ENCODE measurements at places on chromosomes 2 and 18. TPM values are rescaled to one million over a fixed set of nuclear protein-coding genes. Genes with fewer than 3 reads are reported as not detected.
A peak's percentile ranks its signal among the peaks of the same experiment; 100 is the strongest.

MEIS1 gene
- not detected for total RNA-seq

GRCh38 chr18:46155641-46156051 is 51.5 kb downstream of the HAUS1 start:
- no peaks in the 10 kb centered on the region for H3K27me3 ChIP-seq
- H3K4me3 ChIP-seq, result peak overlapping the region; percentile 66
- H3K36me3 ChIP-seq, result peaks cover 44% of the 10 kb centered on the region
- peak; percentile 82 for DNase-seq
- peak overlapping the region; percentile 99 for H3K27ac ChIP-seq
- H3K4me1 ChIP-seq, result peaks cover 88% of the 10 kb centered on the region

- no peaks in the 10 kb centered on the region for H3K4me1 ChIP-seq
- no peaks in the 10 kb centered on the region for H3K27me3 ChIP-seq
- no peaks in the 10 kb centered on the region for H3K36me3 ChIP-seq
- H3K27ac ChIP-seq, result no peak overlapping the region
- no peak overlapping the region for H3K4me3 ChIP-seq
Observed at GRCh38 chr2:56100791-56101312, 82.9 kb upstream of the CCDC85A start.

- no peak overlapping the region for H3K4me3 ChIP-seq
- H3K27ac ChIP-seq, result no peak overlapping the region
- DNase-seq, result no peak
- no peaks in the 10 kb centered on the region for H3K27me3 ChIP-seq
- H3K36me3 ChIP-seq, result peaks cover 59% of the 10 kb centered on the region
- H3K4me1 ChIP-seq, result peaks cover 1% of the 10 kb centered on the region
Observed at GRCh38 chr18:9237981-9238380, 96.6 kb upstream of the TWSG1 start.

TXNDC2 gene
- not detected for total RNA-seq

- H3K36me3 ChIP-seq, result peaks cover 3% of the 10 kb centered on the region
- H3K4me1 ChIP-seq, result no peaks in the 10 kb centered on the region
- peaks cover 12% of the 10 kb centered on the region for H3K27me3 ChIP-seq
Observed at GRCh38 chr2:172279813-172280212, 147.6 kb upstream of the ITGA6 start.

- no peak overlapping the region for H3K27ac ChIP-seq
- no peak for DNase-seq
- no peaks in the 10 kb centered on the region for H3K36me3 ChIP-seq
- H3K27me3 ChIP-seq, result no peaks in the 10 kb centered on the region
- H3K4me1 ChIP-seq, result no peaks in the 10 kb centered on the region
Observed at GRCh38 chr2:65867446-65867845, 435.0 kb upstream of the SPRED2 start.

GKN1 gene
- total RNA-seq, result not detected

DNA sequence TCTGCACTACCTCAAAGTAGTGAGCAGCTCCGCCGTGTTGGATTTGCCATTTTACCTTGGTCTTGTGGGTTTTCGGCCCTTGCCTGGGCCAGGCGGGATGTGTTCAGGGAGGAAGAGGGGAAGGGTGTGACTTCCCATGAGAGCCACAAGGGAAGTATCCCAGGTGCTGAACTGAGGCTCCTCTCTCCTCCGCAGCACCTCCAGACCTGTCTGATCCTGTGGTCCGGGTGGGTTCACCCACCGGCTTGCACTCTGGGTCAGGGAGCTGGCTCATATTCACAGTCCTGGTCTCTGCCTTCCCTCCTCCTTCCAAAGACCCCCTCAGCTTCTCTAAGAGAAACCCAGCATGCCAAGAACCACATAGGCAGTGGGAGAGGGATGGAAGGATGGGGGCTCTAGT is 235.8 kb downstream of the SEPTIN10 start:
- H3K27me3 ChIP-seq, result no peaks in the 10 kb centered on the region
- no peaks in the 10 kb centered on the region for H3K4me1 ChIP-seq
- no peak overlapping the region for H3K4me3 ChIP-seq
- no peak overlapping the region for H3K27ac ChIP-seq
- no peak for DNase-seq

GRCh38 chr2:174717916-174718315 is 46.4 kb downstream of the CHRNA1 start:
- H3K4me3 ChIP-seq, result no peak overlapping the region
- peaks cover 28% of the 10 kb centered on the region for H3K4me1 ChIP-seq
- H3K27ac ChIP-seq, result no peak overlapping the region
- no peaks in the 10 kb centered on the region for H3K27me3 ChIP-seq
- no peaks in the 10 kb centered on the region for H3K36me3 ChIP-seq

- H3K27me3 ChIP-seq, result no peaks in the 10 kb centered on the region
- no peak overlapping the region for H3K27ac ChIP-seq
- no peaks in the 10 kb centered on the region for H3K36me3 ChIP-seq
- no peak overlapping the region for H3K4me3 ChIP-seq
Observed at GRCh38 chr18:31428211-31428610, 19.3 kb upstream of the DSG3 start.

- no peaks in the 10 kb centered on the region for H3K27me3 ChIP-seq
- no peaks in the 10 kb centered on the region for H3K4me1 ChIP-seq
- DNase-seq, result no peak
- no peaks in the 10 kb centered on the region for H3K36me3 ChIP-seq
- no peak overlapping the region for H3K27ac ChIP-seq
- no peak overlapping the region for H3K4me3 ChIP-seq
Observed at GRCh38 chr2:55864351-55865084, 59.1 kb downstream of the EFEMP1 start.

KIF3C gene
- total RNA-seq, result 7.0 TPM

DNA sequence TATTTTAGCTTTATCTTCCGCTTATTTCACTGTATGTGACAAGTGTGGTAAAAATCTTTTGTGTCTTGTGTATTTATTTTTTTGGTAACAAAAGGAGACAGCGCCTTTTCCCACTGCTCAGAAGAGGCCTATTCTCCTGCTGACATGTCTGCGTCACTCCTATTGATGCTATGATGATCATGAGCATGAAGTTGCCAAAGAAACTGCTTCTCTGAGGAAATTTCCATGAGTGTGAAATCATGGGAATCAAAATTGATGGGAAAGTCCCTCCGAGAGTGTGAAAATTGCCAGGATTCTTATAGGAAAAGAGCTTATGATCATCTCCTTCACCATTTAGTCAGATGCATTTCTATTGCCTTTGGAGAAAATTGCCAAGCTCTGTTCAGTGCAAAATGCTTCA is 36.5 kb upstream of the DARS1 start:
- no peak for DNase-seq
- no peaks in the 10 kb centered on the region for H3K36me3 ChIP-seq
- H3K27ac ChIP-seq, result no peak overlapping the region
- H3K4me1 ChIP-seq, result peaks cover 20% of the 10 kb centered on the region
- H3K4me3 ChIP-seq, result no peak overlapping the region

UGT1A5 gene
- not detected for total RNA-seq

RNU2-63P gene
- 1.9 TPM for total RNA-seq

- no peak overlapping the region for H3K27ac ChIP-seq
- no peak for DNase-seq
- no peak overlapping the region for H3K4me3 ChIP-seq
- H3K27me3 ChIP-seq, result peaks cover 12% of the 10 kb centered on the region
- H3K4me1 ChIP-seq, result no peaks in the 10 kb centered on the region
Observed at GRCh38 chr2:192122141-192122540, 72.6 kb downstream of the TMEFF2 start.

DQX1 gene
- total RNA-seq, result 0.25 TPM

LYPD6B gene
- not detected for total RNA-seq

GRCh38 chr2:45380131-45380836 is 230.8 kb downstream of the SRBD1 start:
- DNase-seq, result no peak
- H3K4me1 ChIP-seq, result no peaks in the 10 kb centered on the region
- no peaks in the 10 kb centered on the region for H3K36me3 ChIP-seq
- H3K27ac ChIP-seq, result no peak overlapping the region
- H3K27me3 ChIP-seq, result no peaks in the 10 kb centered on the region

DNA sequence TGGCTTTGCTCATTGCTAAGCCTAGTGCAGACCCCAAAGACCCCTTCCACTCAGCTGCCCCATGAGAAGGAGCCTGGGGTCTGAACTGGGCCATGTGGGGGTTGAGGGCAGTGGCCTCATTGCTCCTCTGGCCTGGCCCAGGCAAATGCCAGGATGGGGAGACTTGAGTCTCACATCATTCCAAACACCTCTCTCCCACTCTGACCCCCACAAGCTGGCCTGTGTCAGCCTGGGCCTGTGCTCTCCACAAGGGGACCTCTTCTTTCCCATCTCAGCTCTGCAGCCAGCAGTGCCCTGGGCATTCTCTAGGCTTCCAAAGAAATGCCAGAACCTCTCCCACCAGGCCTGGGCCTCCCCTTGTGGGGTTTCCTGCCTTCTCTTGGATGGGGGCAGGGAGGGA is 45.8 kb upstream of the OTOF start:
- DNase-seq, result no peak
- H3K27me3 ChIP-seq, result peaks cover 3% of the 10 kb centered on the region
- H3K4me3 ChIP-seq, result no peak overlapping the region
- peaks cover 12% of the 10 kb centered on the region for H3K4me1 ChIP-seq
- H3K36me3 ChIP-seq, result no peaks in the 10 kb centered on the region

DNA sequence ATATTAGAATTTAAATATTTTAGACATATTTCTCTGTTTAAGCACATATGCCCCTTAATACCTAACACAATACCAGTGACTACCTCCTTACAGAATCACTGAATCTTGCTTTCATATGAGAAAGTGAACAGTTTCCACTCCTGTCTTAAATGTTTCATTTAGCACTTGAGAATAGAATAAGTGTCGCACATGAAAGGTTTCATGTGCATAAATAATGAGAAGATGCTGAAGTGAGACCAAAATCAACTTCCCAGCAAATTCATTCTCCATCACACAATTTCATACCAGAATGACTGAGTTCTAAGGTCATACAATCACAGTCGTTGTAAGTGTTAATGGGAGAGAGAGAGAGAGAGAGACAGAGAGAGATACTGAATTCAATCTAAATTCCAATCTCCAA is 51.2 kb downstream of the ATIC start:
- DNase-seq, result no peak
- H3K4me1 ChIP-seq, result no peaks in the 10 kb centered on the region
- no peak overlapping the region for H3K4me3 ChIP-seq
- H3K36me3 ChIP-seq, result peaks cover 19% of the 10 kb centered on the region
- H3K27ac ChIP-seq, result no peak overlapping the region

GRCh38 chr18:13433125-13433524 is 214.6 kb downstream of the LDLRAD4 start:
- H3K4me1 ChIP-seq, result peaks cover 43% of the 10 kb centered on the region
- DNase-seq, result no peak
- H3K27ac ChIP-seq, result no peak overlapping the region
- no peaks in the 10 kb centered on the region for H3K27me3 ChIP-seq

GRCh38 chr2:69693775-69694450 is 48.0 kb upstream of the ANXA4 start:
- H3K4me1 ChIP-seq, result peaks cover 84% of the 10 kb centered on the region
- H3K27ac ChIP-seq, result peak overlapping the region; percentile 93
- DNase-seq, result peak; percentile 86
- H3K36me3 ChIP-seq, result peaks cover 7% of the 10 kb centered on the region
- peak overlapping the region; percentile 57 for H3K4me3 ChIP-seq

DNA sequence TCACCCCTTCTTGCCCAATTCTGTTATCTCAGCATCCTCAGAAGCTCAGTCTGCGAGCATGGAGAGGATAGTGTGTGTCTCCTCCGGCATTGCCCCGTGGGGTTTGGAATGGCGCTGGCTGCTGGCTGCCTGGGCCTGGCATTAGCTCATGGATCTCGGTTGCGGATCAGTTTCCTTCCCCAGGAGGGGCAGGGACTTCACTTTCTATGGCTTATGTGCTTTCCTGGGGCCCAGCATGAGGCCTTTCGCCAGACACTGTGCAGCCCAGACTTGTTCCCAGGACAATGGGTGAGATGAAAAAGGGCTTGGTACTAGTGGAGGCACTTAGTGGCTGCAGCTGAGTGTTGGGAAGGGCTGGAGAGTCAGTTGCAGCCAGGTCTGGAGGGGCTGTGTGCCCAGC is 143.3 kb downstream of the GLI2 start:
- no peak for DNase-seq
- no peak overlapping the region for H3K27ac ChIP-seq
- H3K27me3 ChIP-seq, result peaks cover 6% of the 10 kb centered on the region
- no peaks in the 10 kb centered on the region for H3K4me1 ChIP-seq
- no peaks in the 10 kb centered on the region for H3K36me3 ChIP-seq
- no peak overlapping the region for H3K4me3 ChIP-seq

- H3K27me3 ChIP-seq, result peaks cover 5% of the 10 kb centered on the region
- peak; percentile 56 for DNase-seq
- H3K27ac ChIP-seq, result no peak overlapping the region
- no peaks in the 10 kb centered on the region for H3K36me3 ChIP-seq
- H3K4me1 ChIP-seq, result peaks cover 29% of the 10 kb centered on the region
- H3K4me3 ChIP-seq, result no peak overlapping the region
Observed at GRCh38 chr2:172253190-172254052, 150.7 kb upstream of the DLX2 start.

- H3K27me3 ChIP-seq, result no peaks in the 10 kb centered on the region
- H3K4me3 ChIP-seq, result no peak overlapping the region
- no peak for DNase-seq
- peaks cover 17% of the 10 kb centered on the region for H3K4me1 ChIP-seq
- H3K36me3 ChIP-seq, result peaks cover 64% of the 10 kb centered on the region
Observed at GRCh38 chr18:9188359-9189231, 52.0 kb downstream of the ANKRD12 start.

DNA sequence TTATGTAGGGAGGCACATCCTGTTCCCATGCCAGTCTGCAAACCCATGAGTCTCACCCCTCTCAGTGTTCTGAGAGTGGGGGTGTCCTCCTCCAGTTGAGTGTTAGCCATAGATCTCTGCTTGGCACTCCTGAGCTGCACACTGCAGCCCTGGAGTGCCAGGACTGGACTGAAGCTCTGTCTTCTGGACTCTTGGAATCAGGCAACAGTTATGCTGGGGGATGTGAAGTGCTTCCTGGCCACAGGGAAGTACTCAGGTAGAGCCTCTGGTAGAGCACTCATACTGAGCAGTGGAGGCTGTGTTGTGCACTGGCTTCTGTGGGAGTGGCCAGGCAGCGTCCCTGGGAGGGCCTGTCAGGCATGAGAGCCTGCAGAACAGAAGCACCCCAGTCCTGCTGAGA is 43.0 kb downstream of the SERPINB7 start:
- DNase-seq, result no peak
- H3K27ac ChIP-seq, result no peak overlapping the region
- H3K4me3 ChIP-seq, result no peak overlapping the region
- no peaks in the 10 kb centered on the region for H3K36me3 ChIP-seq
- peaks cover 8% of the 10 kb centered on the region for H3K27me3 ChIP-seq

- H3K27me3 ChIP-seq, result no peaks in the 10 kb centered on the region
- DNase-seq, result no peak
- H3K4me3 ChIP-seq, result no peak overlapping the region
- no peak overlapping the region for H3K27ac ChIP-seq
- no peaks in the 10 kb centered on the region for H3K4me1 ChIP-seq
- no peaks in the 10 kb centered on the region for H3K36me3 ChIP-seq
Observed at GRCh38 chr2:172909454-172909853, 166.2 kb upstream of the MAP3K20 start.

HOXD12 gene
- not detected for total RNA-seq

- no peak overlapping the region for H3K4me3 ChIP-seq
- no peak overlapping the region for H3K27ac ChIP-seq
- DNase-seq, result no peak
- no peaks in the 10 kb centered on the region for H3K4me1 ChIP-seq
Observed at GRCh38 chr18:6509832-6510231, 95.1 kb upstream of the L3MBTL4 start.

MSTN gene
- total RNA-seq, result not detected

GRCh38 chr2:120262150-120262549 is 9.5 kb downstream of the RALB start:
- no peaks in the 10 kb centered on the region for H3K27me3 ChIP-seq
- H3K27ac ChIP-seq, result no peak overlapping the region
- DNase-seq, result no peak
- H3K36me3 ChIP-seq, result peaks cover 29% of the 10 kb centered on the region
- H3K4me3 ChIP-seq, result no peak overlapping the region

- DNase-seq, result no peak
- no peaks in the 10 kb centered on the region for H3K27me3 ChIP-seq
- peak overlapping the region; percentile 3 for H3K27ac ChIP-seq
- no peak overlapping the region for H3K4me3 ChIP-seq
- peaks cover 7% of the 10 kb centered on the region for H3K4me1 ChIP-seq
Observed at GRCh38 chr2:74372674-74373073, 7.4 kb downstream of the DCTN1 start.

All from activated CD4-positive, alpha-beta T cell treated with anti-CD3 and anti-CD28 coated beads, Interleukin-2, amount 10 ng/mL, durations not matched to agents 7 days and 5 days (primary cell).